Osteoblast (primary cell): ENCODE measurements at places on chromosomes 11 and 22.

DNA sequence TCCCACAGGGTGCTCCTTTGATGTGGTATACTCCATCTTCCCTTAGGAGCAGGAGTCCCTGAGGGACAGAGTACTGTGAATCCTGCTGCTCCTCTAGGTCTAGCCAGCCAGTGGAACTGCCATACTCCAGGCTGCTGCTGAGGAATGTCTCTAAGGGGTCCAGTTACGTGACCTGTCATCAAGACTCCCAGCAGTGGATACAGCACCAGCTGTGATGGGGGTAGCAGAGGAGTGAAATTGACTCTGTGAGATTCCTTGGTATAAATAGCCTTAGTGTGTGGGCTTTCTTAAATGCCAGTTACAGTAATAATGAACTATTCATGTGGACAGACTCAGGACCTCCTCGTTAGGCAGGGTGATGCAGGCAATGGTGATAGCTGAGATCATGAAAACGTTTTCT is 140.4 kb upstream of the LUZP2 start:
- DNase-seq: no peak

- peak; percentile 97 for DNase-seq
These were observed 9.4 kb upstream of the PPM1F start for GRCh38 chr22:21961886-21962654.

DNA sequence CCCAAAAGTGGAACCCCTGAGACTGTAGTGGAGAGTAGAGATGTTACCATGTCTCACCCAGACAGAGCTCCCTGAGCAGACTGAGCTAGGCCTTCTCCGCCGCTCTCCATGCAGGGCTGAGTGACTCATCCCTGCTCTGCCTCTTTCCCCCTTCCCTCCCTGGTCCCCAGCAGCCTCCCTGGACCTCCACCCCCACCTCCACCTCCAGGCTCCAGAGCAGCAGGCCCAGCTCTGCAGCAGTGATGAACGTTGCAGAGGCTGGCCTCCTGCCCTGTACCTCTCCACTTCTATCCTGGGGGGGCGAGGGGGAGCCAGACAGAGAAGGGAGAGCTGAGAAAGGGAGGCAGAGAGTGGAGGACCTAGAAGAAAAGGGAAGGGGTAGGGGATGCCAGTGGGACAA is 19.3 kb upstream of the ARAP1 start:
- peak; percentile 97 for DNase-seq

DNA sequence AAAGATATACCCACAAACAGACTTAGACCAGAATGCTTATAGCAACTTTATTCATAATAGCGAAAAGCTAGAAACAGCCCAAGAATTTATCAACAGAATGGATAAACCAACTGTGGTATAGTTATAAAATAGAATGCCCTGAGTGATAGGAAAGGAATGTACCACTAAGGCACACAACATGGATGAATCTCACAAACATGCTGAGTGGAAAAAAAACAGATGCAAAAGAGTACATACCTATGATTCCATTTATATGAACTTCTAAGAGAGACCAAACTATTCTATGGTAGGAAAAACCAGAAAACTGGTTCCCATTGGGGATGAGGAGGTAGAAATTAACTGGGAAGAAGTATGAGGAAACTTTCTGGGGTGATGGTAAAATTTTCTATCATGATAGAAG is 40.4 kb upstream of the GRIK4 start:
- peak; percentile 64 for DNase-seq

GRCh38 chr22:32207971-32208480 is 3.2 kb upstream of the RFPL2 start:
- no peak for DNase-seq

GRCh38 chr11:121630041-121630440 is 177.3 kb upstream of the SORL1-AS1 start:
- peak; percentile 87 for DNase-seq

- peak; percentile 92 for DNase-seq
These were observed 213.0 kb upstream of the E2F8 start for GRCh38 chr11:19453651-19454257.

DNA sequence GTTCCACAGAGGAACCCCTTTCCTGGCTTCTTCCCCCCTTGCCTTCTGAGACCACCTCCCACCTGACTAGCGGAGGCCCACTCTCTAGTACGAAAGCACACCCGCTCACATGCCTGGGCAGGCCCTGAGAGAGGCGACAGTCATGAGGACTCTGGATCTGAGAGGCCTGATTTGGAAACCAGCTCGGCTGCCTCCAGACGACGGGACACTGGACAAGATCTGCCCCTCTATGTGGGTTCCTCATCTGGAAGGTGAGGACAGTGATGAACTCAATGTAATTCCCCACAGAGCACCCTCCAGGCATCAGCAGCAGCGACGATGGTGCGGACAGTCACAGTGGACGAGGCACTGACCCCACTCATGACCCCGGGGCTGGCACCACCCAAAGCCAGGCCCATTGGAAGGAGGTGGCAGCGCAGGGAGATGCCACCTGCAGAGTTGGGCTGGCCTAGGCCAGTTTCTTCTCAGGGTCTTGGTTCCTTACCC is 7.5 kb downstream of the SULT4A1 start:
- DNase-seq: peak; percentile 76

DNA sequence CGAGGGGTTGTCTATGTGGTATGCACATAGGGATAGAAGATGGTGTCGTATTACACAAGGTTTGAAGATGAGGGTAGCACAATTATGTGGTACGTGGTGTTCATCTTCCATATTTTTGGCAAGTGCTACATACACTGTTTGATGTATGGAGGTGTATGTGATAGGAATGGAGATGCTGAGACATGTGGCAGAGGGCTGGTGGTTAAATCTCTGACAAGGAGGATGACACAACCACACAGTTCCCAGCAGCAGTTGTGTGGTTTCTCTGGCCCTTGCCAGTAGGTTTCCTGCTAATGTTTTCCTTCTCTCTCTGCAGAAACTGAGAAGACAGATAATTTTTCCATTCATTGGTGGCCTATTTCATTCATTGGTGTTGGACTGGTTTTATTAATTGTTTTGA is 17.0 kb downstream of the NCR3LG1 start:
- no peak for DNase-seq

- DNase-seq: peak; percentile 87
These were observed 19.3 kb downstream of the POLR3H start for GRCh38 chr22:41524809-41525449.

DNA sequence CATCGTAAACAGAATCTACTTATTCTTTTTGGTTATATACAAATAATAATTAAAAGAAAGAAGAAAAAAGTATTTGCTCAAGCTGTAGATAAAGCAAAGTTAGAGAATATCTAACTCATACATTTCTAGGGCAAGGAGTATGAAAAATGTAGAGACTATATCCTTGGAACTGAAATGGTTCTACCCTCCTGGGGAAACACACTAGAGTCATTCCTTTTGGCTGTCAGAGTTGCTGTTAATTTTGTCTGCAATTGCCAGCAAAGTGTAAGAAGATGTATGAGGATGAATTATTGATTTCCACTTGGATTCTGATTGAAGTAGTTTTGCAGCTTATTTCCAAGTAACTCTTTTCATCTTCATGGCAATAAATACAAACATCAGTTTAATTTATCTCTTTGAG is 69.1 kb downstream of the SLC17A6 start:
- DNase-seq: no peak

DNA sequence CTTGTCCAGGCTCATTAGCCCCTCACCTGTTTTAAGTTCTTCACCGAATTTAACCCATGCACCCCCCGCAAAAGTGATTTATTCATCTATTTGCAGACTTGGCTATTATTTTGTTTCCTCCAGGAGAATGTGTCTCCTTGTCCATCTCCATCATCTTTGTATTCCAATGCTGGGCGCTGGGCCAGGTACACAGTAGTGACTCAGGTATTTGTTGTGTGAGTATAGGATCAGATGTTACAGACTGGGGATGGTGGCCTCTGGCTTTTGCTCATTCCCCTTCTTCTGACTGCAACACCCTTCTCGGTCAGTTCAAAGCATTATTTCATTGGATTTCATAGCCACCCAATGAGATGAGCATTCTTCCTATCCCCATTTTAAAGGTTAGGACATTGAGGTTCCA is 408.2 kb downstream of the MN1 start:
- no peak for DNase-seq

DNA sequence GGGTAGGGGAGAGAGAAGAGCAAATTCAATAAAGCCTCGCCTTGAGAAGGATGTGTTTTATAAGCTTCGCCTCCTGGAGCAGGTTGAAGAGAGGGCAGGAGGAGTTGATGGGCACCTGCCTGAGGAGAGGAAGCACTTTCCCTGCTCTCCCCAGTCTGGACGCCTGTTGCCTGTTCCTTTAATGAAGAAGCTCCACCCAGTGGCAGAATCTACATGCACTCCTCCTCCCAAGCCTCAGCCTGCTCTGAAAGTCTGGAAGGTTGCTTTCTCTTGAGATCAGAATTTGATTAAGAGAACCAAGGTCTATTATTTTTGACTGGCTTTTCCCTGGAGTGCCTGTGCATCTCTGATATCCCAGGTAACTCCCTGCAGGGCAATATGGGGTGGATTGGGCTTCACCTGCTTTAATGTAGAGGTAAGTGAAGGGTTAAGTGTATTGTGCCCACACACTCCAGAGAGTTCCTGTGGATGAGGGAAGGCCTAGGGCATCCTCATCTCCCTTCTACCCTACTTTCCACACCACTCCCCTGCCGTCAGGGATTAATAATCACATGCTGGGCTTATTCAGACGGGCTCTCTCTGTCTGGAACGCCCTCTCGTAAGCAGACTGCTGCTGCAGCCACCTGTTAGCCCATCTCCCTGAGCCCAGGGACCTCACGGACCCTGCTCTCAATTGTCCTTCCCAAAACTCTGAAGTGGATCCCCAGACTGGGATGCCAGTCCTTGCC is 22.3 kb downstream of the NTM start:
- no peak for DNase-seq

- peak; percentile 82 for DNase-seq
These were observed at the start of gene MIAT for GRCh38 chr22:26656891-26657851. TSS of gene MIAT (plus strand) at chr22:26657588.

GRCh38 chr11:44814881-44815592 is 88.3 kb downstream of the TSPAN18 start:
- DNase-seq: peak; percentile 82

GRCh38 chr11:43868852-43869567 is 11.6 kb upstream of the ALKBH3 start:
- DNase-seq: peak; percentile 92

- DNase-seq: no peak
These were observed 1169.5 kb upstream of the CCDC90B start for GRCh38 chr11:84455691-84456090.
